ENCODE measurements at places on chromosomes 4 and X.

DNA sequence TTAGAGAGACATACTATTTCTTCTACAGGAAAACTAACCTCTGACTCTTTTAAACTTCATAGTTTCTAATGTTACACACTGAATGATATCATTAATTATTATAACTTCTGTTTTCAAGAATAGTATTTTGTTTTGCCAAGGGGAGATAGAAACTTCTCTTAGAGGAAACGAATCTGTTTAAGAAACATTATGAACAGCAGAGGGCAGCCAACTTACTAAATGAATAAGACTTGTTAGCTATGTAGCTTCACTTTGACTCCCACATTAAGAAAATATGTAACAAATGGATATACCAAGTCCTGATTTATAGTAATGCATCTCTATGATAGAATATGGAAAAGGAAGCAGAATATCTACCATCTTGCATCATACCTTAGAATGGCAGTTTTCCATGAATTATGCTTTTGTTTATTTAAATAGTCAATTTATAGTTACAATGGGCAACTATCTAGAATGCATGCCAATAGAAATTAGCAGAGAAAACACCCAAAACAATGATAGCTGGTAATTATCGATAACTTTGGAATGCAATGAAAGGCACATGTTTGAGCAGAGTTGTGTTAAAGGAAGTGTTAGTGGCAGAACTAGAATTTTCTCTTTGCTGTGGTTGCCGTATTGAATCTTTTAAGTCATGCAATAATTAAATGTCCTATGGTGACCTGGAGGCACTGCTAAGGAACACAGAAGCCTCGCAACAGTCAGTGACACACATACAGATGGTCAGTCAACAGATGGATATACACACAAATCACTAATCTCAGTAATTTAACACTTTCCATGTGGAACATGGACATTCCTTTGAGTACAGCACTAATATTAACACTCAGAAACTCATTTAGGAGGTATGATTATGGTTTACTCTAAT is 105.7 kb upstream of the PDLIM3 start:
- DNase-seq = peak; percentile 54

DNA sequence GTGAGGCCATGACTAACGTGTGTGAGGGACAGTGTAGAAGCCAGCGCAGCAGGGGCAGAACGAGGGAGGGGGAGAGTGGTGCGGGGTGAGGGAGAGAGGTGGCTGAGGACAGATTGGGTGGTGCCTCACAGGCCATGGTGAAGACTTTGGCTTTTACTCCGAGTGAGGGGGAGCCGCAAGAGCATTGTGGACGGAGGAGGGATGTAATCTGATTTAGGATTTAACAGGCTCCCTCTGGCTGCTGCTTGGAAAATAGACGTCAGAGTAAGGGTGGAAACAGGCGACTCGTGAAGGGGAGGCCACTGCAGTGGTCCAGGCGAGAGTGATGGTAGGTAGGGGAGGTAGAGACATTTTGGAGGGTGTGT is 13.0 kb downstream of the PPP1R3F start:
- no peak for DNase-seq

- DNase-seq = no peak
Observed at GRCh38 chr4:5712931-5713330, 1.9 kb downstream of the EVC start.

DNA sequence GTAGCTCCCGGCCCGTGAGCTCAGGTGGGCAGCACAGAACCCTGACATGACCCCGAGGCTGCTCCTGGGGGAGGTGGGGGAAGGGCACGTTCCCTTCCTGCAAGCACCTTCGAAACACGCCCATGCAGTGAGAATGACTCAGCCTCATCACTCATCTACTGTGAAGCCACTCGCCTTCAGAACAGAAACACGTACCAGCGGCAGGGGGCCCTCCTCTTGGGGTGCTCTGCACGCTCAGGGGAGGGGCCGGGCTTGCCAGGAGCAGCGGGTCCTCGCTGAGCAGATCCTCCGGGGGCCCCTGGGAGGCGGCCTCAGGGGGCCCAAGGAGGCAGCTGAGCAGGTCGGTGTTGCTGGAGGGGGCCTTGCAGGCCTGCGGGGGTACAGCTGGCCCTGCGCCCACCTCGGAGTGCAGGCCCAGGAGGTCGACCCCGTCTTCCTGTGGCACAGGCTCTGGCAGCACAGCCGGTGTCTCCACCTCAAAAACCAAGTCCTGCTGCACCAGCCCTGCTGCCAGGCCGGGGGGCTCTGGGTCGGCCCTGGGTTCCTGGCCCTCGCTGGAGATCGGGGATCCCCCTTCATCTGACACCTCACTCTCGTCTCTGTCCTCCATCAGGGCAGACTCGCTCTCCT is 40.9 kb upstream of the CPLX1 start:
- no peak for DNase-seq

- DNase-seq = no peak
Observed at GRCh38 chr4:64564126-64564525, 154.9 kb upstream of the TECRL start.

- no peak for DNase-seq
Observed at GRCh38 chr4:14887842-14888433, 114.3 kb upstream of the CPEB2 start.

DNA sequence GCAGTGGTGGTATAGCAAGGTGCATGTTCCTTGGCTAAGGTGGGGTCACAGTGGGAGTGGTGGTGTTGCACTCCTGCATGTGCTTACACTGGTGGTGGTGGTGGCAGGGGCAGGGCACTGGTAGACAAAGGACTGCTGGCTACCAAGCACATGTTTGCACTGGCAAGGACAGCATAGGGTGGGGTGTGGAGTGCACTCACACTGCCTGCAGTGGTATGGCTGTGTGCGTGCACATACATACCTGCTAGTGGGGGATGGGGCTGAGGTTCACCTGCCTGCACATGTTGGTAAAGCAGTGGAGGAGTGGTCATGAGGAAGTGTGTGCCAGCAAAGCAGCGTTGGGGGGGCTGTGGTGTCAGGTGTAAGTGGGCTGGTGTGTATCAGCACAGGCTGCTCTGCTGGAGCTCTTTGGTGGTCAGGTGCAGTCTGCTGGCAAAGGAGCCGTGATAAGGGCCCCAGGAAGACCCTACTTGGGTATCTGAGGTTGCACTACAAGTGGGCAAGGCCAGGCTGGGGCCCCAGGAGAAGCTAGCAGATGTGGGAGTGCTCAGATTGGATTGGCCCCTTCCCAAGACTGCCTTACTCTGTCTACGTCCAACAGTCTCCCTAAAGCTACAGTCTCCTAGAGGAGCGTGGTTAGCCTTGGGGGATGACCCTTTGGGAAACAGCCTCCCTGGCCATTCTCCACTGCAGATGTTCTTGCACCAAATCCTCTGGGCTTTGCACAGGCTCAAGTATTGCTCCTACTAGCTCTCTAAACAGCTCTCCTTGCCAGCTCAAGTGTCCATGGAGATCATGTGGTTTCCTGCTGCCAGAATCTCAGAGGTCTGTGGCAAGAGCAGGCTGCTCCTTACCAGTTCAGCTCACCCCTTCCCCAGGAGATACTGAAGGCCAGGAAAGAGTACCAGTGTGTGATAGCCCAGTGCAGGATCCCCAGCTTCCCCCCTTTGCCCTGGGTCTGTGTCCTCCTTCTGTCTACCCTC is 486.3 kb upstream of the PABPC4L start:
- DNase-seq = no peak

GRCh38 chr4:53573696-53574095 is 17.6 kb downstream of the LNX1 start:
- no peak for DNase-seq

DNA sequence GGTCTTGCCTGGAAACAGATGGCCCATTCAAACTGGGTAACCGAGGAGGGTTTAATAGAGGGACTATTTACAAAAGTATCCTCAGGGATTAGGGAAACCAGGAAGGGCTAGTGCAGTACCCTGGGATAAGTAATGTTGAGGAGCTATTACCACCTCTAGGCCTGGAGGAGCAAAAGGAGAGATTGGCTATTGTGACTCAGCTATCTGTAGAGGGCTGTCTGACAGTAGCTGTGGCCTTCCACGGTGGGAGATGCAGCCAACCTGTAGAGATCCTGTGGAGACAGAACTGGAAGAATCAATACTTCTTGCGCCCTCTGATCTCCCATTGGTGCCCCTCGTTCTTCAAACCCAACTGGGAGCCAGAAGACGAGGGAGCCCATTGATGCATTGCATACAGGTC is 34.1 kb upstream of the RPS6KA3 start:
- no peak for DNase-seq

DNA sequence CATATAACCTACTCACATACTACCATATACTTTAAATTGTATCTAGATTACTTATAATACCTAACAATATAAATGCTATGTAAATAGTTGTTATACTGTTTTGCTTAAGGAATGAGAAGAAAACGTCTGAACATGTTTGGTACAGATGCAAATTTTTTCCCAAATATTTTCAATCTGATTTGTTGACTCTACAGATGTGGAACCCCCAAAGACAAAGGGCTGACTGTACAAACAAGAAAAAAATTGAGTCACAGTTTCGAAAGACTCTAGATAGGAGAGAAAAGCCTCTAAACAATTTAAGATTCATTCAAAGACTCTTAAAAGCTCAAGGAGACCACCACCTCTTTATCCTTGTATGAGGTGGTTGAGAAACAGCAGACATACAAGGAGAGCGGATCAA is 142.8 kb downstream of the SLC7A11 start:
- no peak for DNase-seq

- DNase-seq = no peak
Observed at GRCh38 chrX:139736151-139736550, 28.2 kb upstream of the MCF2 start.

DNA sequence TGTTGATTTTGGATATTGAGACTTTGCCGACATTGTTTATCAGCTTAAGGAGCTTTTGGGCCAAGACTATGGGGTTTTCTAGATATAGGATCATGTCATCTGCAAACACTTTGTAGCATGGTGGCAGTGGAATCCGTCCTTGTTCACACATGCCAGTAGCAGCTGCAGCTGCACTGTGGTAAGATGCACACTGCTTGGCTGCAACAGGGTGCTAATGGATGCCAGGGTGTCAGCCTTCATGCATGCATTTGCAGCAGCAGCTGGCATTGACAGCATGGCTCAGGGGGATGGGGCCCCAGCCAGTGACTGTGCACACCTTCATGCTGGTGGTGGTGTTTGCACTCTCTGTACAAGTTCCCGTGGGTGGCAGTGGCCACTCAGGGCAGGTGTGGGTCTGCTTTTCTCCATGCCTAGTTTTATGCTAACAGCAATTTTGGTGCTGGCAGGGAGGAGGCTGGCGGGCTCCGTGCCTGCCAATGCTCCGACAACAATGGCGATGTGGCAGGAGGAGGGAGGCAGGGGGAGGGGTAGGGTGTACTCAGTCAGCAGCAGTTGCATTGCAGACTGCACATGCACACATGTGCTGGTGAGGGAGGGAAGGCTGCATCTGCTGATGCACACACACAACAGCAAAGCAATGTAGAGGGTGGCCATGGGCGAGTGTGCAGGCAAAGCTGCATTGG is 37.5 kb downstream of the BEX3 start:
- no peak for DNase-seq

GRCh38 chr4:40687676-40688389 is 58.2 kb upstream of the RBM47 start:
- no peak for DNase-seq

GRCh38 chrX:39756086-39756883 is 341.5 kb downstream of the BCOR start:
- peak; percentile 65 for DNase-seq

DNA sequence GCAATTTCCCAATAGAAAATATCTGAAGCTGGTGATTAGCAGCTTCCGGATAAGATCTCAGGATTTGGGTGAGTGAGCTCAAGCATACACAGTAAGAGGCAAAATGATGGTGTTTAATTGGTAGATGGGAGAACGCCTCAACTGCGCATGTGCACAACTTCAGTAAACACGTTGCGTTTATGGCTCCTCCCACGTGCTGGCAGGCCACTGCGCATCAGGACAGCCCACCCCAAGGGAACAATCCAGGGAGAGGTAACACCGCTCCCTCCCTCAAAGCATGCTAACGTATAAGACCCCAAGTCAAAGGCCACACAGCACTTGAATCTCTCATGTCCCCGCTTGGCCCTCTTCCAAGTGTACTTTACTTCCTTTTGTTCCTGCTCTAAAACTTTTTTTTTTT is 10.3 kb upstream of the CENPU start:
- DNase-seq = no peak

GRCh38 chrX:28178206-28178605 is 197.0 kb upstream of the DCAF8L1 start:
- no peak for DNase-seq

DNA sequence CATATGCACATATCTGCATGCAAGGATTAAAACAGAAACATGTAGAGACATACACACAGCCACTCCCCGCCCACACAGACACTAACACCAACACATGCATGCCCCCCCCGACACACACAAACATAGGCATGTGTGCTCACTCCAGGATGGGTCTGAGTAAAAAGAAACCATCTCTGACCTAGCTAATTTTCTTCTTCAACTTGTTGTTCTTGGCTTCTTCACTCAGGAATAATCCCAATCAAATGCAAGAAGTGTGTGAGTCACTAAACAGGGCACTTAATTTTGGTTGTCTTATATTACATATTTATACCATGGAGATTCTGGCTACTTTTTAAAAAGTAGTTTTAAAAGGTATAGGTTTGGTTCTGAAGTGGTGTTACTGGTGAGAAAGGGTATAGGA is 28.3 kb downstream of the ENOX2 start:
- DNase-seq = no peak

DNA sequence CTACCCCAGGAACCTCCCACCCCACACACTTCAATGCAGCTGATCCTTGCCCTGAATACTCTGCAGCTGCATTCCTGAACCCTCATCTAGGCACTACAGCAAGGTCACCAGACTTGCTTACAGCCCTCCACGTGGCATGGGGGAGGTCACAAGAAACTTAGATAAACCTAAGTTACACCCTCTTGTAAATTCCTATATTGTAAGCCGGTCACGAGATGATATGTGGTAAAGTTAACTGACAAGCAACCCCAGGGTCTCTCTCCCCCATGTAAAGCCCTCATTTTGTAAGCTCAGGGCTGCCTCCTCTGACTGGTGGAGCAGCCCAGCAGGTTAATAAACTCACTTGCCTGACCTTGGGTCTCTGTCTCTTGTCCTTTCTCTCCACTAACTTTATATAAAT is 570.7 kb downstream of the PCDH7 start:
- peak; percentile 7 for DNase-seq

- peak; percentile 19 for DNase-seq
Observed at GRCh38 chr4:148118633-148119032, 323.6 kb downstream of the NR3C2 start.

- no peak for DNase-seq
Observed at GRCh38 chr4:38036548-38036947, 76.3 kb downstream of the PTTG2 start.

DNA sequence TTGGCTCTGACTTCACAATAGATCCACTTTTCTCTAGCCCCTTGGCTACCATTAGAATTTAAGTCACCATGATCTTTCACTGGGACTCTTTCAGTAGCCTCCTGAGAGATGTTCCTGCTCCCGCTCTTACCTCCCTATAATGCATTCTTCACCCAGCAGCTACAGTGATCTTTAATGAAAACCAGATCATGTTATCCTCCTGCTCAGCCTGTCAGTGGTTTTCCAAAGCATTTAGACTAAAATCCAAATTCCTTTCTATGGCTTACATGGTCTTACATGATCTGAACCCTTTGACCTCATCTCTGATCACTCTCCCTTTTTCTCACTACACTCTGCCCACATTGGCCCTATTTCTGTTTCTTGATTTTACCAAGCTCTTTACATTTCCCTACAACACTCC is 18.3 kb upstream of the RPS6KA3 start:
- no peak for DNase-seq

GRCh38 chrX:116841290-116841689 is 378.5 kb upstream of the CT83 start:
- no peak for DNase-seq

Measured in RPMI8226 (cell line).